ENCODE measurements at places on chromosomes 11 and 22. TPM values are rescaled to one million over a fixed set of nuclear protein-coding genes. Genes with fewer than 3 reads are reported as not detected.

DNA sequence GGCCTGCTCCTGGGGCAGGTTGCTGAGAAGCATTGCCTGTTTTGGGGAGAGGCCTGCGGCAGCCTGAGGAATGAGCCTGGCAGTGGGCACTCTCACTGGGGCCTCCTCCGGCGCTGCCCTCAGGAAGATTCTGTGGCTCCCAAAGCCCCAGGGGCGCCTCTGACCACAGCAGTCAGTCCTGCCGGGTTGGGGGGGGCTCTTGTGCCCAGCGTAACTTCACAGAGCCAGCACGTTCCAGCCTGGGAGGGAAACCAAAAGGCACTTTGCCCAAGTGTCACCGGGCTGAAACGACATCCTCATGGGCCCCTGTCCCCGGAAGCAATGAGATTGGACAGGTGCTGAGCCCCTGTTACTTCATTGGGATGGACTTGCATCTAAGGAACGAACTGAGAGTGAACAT, 4.3 kb upstream of the LRP5 start:
- H3K27me3 ChIP-seq: no peaks in the 10 kb centered on the region
- no peak overlapping the region for H3K4me3 ChIP-seq
- peak overlapping the region; percentile 39 for H3K27ac ChIP-seq

GRCh38 chr22:33109514-33110430, 51.6 kb upstream of the SYN3 start:
- no peak overlapping the region for H3K27ac ChIP-seq
- H3K36me3 ChIP-seq: no peaks in the 10 kb centered on the region
- no peaks in the 10 kb centered on the region for H3K27me3 ChIP-seq
- H3K4me3 ChIP-seq: no peak overlapping the region

- H3K27ac ChIP-seq: no peak overlapping the region
- no peaks in the 10 kb centered on the region for H3K36me3 ChIP-seq
- no peaks in the 10 kb centered on the region for H3K4me1 ChIP-seq
- DNase-seq: no peak
- no peaks in the 10 kb centered on the region for H3K27me3 ChIP-seq
- H3K4me3 ChIP-seq: no peak overlapping the region
Observed at GRCh38 chr11:67006029-67006884, 16.7 kb upstream of the SYT12 start.

DNA sequence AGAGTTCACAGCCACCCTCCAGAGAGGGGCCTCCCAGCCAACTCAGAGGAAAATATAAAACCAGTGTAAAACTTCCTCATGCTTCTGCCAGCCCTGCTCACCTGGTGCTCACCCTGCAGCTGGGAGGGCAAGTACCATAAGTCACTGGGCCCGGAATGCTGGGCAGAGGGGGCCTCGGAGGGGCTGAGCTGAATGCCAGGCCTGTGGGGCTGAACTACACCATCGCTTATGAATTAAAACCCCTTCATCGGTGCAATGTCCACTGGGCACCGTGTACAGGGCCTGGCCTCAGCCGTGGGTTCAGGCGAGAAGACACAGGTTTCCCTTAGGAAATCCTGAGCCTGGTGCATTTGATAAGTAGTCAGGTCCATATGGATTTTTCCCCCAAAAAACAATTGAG, 828.6 kb downstream of the TBC1D22A start:
- no peak overlapping the region for H3K27ac ChIP-seq
- no peaks in the 10 kb centered on the region for H3K4me1 ChIP-seq
- H3K36me3 ChIP-seq: no peaks in the 10 kb centered on the region

Gene TUB
- total RNA-seq: 1.7 TPM
